ENCODE measurements at places on chromosomes 1 and 21. TPM values are rescaled to one million over a fixed set of nuclear protein-coding genes. Genes with fewer than 3 reads are reported as not detected.

DNA sequence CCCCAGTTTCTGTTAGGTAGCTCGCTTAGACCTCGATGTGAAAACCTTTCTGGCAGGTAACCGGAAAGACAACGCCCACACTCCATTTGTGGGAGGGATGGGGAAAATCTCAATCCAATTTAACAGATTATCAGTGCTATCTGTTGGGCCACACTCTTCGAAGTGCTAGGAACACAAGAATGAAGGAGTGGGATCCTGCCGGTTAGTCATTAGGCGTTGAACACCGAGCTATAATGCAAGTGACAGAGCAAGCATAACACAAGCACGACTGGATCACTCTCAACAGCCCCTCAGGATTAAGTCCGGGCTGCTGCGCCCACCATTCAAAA is 531 bp downstream of the SNIP1 start:
- peaks cover 9% of the 10 kb centered on the region for H3K4me1 ChIP-seq
- peak overlapping the region; percentile 89 for H3K27ac ChIP-seq
- no peaks in the 10 kb centered on the region for H3K27me3 ChIP-seq
- no peak for DNase-seq

- H3K36me3 ChIP-seq: no peaks in the 10 kb centered on the region
- H3K4me3 ChIP-seq: no peak overlapping the region
- no peak overlapping the region for H3K27ac ChIP-seq
Observed at GRCh38 chr1:58047265-58047858, 499.2 kb downstream of the OMA1 start.

The AMY2A gene
- total RNA-seq: not detected

DNA sequence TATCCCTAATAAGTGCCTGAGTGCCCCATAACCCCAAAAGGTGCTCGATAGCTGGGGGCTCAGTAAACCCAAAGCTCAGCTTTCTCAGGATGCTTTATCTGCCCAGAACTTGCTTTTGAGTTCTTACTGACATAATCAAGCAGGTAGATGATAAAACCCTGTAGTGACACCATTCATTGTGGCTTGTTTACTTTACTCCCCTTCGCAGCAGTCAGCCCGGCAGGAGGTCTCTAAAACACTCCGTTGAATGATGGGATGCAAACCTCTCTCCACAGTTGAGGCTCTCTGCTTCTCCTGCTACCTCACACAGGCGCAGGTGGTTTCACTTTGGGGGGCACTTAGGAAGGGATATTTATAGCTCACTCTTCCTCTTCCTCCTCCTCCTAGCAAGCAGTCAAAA is 349.4 kb downstream of the HLX start:
- peaks cover 11% of the 10 kb centered on the region for H3K4me1 ChIP-seq
- no peaks in the 10 kb centered on the region for H3K36me3 ChIP-seq
- no peak overlapping the region for H3K27ac ChIP-seq

The SLC22A15 gene
- total RNA-seq: 7.3 TPM

GRCh38 chr1:50658459-50659076 is 235.3 kb upstream of the DMRTA2 start:
- H3K36me3 ChIP-seq: no peaks in the 10 kb centered on the region
- no peak overlapping the region for H3K27ac ChIP-seq
- DNase-seq: no peak
- no peak overlapping the region for H3K4me3 ChIP-seq
- no peaks in the 10 kb centered on the region for H3K27me3 ChIP-seq

The LEFTY1 gene
- not detected for total RNA-seq

DNA sequence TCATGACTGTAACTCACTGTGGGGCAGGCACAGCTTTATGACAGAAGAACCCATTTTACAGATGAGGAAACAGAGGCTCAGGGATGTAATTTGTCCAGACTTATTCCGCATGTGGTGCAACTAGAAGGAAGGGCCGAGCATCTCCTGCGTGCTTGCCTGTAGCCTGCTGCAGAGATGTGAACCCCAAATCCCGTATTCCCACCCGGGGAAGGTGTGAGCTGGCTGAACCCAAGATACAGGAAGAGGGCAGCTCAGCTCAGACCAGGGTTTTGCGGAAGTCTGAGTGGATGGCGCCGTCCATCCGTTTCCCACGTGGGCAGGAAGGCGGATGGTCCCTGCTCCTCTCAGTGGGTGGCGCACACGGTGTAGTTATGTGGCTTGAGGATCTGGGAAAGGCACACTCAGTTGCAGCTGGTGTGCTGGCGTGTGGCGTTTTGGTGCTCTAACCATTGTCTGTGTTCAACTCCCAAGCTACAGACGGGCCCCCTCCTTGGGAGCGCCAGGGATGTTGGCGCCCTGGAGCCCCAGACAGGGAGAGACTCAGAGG is 1.2 kb downstream of the CROCC start:
- H3K4me3 ChIP-seq: no peak overlapping the region
- DNase-seq: no peak
- H3K27ac ChIP-seq: no peak overlapping the region
- H3K4me1 ChIP-seq: no peaks in the 10 kb centered on the region
- H3K27me3 ChIP-seq: no peaks in the 10 kb centered on the region

DNA sequence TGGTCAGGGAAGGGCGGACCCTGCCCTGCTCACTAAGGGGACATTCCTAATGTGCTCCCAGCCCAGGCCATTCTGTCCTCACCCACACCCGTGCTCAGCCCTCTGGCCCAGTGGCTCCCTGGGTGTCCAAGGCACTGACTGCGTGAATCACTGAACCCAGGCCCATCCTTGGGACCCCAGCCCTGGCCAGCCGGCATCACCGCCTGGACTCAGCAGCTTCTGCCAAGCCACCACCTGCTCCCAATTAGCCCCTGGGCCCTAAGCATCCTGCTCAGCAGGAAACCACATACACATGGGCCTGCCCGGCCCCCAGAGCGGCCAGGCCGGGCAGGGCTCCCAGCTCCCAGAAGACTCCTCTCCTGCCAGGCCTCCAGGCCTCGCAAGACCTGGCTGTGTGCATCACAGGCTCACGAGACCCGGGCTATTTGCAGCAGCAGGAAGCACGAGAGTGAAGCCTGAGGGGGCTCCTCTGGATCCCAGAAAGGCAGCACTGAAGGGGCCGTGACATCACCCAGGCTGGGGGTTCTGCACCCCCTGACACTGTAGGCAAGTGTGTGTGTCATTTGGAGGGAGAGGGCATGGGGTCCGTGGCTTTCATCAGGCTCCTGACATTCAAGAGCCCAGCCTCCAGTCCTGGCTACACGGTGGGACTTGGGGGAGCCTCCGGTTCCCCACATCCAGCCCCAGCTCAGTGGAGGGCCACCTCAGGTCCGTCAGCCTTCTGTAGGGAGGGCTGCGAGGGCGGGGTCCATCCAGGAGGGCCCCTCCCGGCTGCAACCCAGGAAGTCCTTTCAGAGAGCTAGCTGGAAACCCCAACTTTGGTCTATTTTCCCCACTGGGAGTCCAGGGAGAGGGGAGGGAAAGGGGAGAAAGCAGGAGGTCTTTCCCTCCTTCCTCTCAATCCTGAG is 1.6 kb downstream of the MFAP2 start:
- no peaks in the 10 kb centered on the region for H3K27me3 ChIP-seq
- DNase-seq: no peak
- H3K4me3 ChIP-seq: peak overlapping the region; percentile 82
- H3K36me3 ChIP-seq: no peaks in the 10 kb centered on the region
- peak overlapping the region; percentile 94 for H3K27ac ChIP-seq
- peaks cover 4% of the 10 kb centered on the region for H3K4me1 ChIP-seq

DNA sequence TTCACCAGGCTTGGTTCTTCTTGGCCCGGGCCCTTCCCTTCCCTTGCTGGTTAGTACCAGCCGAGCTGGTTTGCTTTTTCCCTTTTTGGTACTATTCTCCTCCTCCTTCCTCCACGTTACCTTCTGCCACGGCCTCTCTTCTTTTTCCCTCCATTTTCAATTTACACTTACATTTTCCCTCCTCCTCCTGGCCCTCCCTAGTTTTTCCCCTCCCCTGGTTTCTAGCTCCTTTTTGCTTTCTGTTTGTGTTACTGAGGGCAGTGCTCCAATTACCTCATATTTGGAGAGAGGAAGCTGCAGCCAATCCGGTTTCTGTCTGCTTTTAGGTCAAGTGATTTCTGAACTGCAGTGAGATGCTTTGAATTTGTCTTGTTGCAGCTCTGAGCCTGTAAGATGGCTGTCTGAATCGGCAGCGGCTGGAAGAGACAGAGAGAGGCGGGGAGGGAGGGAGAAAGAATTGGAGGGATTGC is 63.7 kb downstream of the MACF1 start:
- H3K4me3 ChIP-seq: peak overlapping the region; percentile 72
- H3K36me3 ChIP-seq: no peaks in the 10 kb centered on the region
- H3K27me3 ChIP-seq: no peaks in the 10 kb centered on the region
- DNase-seq: peak; percentile 8

The C1orf87 gene
- 3.5 TPM for total RNA-seq

The ERVH48-1 gene
- total RNA-seq: not detected

DNA sequence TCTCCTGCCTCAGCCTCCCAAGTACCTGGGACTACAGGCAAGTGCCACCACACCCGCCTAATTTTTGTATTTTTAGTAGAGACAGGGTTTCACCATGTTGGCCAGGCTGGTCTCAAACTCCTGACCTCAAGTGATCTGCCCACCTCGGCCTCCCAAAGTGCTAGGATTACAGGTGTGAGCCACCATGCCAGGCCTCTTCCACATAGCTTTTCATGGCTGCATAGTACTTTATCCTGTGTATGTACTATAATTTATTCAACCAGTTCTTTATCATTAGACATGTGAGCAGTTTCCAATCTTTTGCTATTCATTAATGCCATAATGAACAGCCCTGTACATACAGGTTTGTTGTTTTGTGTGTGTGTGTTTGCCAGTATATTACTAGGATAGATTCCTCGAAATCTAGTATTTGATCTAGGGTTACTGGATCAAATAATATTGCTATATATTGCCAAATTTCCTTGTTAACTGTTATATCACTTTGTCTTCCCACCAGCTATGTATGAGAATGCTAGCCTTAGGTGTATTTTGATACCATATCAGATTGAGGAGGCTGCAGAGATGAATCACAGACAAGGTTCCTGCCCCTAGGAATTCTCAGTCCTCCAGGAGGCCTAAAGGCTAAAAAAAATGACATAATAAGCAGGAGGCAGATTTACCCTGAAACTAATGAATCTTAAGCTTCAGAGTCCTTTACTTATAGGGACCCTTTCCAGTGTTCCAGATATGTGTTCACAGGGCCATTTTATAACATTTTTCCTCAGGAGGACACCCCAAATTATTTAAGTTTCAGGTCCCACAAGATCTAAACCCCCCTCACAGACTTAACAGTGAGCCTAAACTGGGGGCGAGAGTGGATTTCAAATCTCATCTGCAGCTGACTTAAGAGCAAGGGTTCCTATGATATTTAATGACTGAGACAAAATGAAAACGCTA is 2.1 kb upstream of the PDIK1L start:
- peaks cover 17% of the 10 kb centered on the region for H3K4me1 ChIP-seq
- H3K27ac ChIP-seq: no peak overlapping the region
- no peaks in the 10 kb centered on the region for H3K27me3 ChIP-seq
- no peaks in the 10 kb centered on the region for H3K36me3 ChIP-seq
- H3K4me3 ChIP-seq: no peak overlapping the region

The SPRR2B gene
- not detected for total RNA-seq

DNA sequence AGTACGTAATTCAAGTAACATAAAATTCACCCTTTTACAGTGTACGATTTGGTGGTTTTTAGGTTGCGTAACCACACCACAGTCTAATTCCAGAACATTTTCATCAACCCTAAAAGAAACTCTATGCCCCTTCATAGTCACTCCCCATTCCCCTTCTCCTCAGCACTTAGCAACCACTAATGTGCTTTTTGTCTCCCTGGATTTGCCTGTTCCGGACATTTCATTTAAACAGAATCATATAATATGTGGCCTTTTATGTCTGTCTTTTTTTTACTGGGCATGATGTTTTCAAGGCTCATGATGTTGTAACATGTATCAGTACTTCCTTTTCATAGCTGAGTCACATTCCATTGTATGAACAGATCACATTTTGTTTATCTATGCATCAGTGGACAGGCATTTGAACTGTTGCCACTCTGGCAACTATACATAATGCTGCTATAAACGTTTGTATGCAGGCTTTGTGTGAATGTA is 20.8 kb downstream of the OBSCN start:
- DNase-seq: no peak
- H3K27me3 ChIP-seq: no peaks in the 10 kb centered on the region
- no peaks in the 10 kb centered on the region for H3K4me1 ChIP-seq
- no peak overlapping the region for H3K4me3 ChIP-seq

The C1orf167 gene
- total RNA-seq: not detected

The OR2W3 gene
- not detected for total RNA-seq

DNA sequence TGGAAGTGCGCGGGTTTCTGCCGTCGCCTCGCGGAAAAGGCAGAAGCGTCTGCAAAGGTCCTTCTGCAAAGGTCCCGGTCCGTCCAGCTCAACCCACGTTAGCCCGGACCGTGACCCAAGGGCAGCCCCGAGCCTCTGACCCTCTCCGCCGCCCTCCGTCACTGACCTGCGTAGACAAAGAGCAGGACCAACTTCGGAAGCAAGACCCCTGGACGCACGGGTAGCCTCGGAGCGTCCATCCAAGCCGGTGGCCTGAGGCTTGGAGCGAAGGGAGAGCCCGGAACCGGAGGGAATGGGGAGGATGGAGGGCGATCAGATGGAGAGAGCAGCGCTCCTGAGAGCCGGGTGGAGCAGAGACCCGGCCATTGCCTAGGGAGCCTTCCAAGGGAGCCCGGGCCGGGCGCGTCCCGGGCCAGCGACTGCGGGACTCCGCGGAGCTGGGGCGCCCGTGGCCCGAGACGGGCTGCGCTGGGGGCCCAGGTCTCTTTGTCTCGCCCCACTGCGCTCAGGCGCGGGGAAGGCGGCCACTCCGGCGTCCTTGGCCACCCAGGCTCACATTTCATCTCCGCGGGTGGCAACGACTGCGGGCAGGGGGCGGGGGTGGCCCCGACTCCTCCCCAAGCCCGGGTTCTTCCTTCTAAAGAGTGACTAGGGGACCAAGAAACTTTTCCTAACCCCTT is at the start of gene CYYR1:
CYYR1 (minus strand) TSS at position 585 of the 680 bp plus-strand sequence; CDS start at position 239, 346 bp downstream.
- H3K27ac ChIP-seq: no peak within 1 kb of the TSS
- H3K4me1 ChIP-seq: no peaks in the 10 kb centered on the region
- no peak for DNase-seq
- H3K36me3 ChIP-seq: no peaks in the 10 kb centered on the region
- no peaks in the 10 kb centered on the region for H3K27me3 ChIP-seq
- peak within 1 kb of the TSS; percentile 69 for H3K4me3 ChIP-seq

DNA sequence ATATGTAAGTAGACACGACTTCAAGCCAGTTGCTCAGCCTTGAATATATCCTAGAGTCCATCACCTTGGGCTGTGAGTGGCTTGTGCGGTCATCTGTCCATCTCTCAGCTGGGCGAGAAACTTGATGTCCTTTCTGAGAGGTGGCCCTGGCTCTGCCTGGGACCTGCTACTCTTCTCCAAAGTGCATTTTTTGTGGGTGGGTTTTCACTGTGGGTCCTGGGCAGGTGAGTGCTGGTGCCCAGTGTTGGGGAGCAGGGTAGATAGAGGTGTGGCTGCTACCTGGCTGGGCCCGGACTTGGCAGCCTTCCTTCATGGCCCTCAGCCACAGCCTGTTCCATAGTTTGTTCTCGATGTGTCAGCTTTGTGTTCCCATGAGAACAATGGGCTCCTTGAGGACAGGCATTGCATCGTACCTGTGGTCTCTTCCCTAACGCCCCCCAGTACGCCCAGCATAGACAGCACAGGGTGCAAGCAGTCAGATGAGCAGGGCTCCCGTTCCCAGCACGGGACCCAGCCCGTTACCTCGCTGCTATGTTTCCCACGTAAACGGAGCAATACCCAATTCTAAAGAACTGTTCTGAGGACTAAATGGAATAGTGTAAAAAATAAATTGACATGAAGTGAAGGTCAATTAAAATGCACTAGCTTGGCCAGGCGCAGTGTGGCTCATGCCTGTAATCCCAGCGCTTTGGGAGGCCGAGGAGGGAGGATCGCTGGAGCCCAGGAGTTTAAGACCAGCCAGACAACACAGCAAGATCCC is 877 bp upstream of the SLX9 start:
- no peak for DNase-seq
- peak overlapping the region; percentile 76 for H3K4me3 ChIP-seq
- no peaks in the 10 kb centered on the region for H3K36me3 ChIP-seq

Measured in thoracic aorta (tissue), 2 donors.